ENCODE measurements at places on chromosomes 2 and 18.

- no peak for DNase-seq
Measured at GRCh38 chr2:162210385-162210784, 32.9 kb downstream of the FAP start.

DNA sequence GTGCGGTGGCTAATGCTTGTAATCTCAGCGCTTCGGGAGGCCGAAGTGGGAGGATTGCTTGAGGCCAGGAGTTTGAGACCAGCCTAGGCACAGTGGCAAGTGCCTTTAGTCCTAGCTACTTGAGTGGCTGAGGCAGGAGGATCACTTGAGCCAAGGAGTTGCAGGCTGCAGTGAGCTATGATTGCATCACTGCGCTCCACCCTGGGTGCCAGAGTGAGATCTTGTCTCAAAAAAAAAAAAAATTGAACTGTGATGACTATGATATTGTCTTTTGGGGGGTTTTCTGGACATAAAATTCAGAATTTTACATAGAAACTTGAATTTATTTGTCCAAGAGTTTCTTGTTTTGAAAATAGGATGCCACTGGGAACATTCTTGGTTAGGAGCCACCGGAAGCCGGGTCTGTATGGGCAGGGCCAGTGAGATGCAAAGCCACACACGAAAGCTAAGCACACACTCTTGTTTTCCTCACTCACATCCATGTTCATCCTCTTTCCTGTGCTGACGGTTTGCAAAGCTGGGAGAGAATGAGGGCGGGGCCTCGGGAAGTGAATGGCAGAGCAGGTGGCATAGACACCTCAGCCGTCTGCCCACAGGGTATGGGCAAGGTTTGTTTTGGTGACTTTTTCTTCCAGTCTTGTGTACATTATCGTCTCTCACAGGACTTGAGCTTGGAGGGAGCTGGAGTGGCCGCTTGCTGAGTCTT lies 12.6 kb downstream of the AGAP1 start:
- no peak for DNase-seq

DNA sequence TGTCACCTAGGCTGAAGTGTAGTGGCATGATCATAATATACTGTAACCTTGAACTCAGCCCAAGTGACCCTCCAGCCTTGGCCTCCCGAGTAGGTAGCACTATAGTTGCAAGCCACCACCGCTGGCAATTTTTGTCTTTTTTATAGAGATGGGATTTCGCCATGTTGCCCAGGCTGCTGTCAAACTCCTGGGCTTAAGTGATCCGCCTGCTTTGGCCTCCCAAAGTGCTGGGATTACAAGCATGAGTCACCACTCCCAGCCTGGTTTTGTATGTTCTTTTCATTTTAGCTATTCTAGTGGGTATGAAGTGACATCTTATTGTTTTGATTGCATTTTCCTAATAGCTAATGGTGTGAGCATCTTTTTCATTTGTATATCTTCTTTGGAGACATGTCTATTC lies 11.3 kb upstream of the EXOC6B start:
- no peak for DNase-seq

GRCh38 chr18:76771192-76771799 lies 51.1 kb upstream of the ZNF236 start:
- no peak for DNase-seq

GRCh38 chr18:74617486-74617885 lies 19.8 kb downstream of the ZNF407 start:
- no peak for DNase-seq

GRCh38 chr2:226733189-226733858 lies 66.3 kb downstream of the IRS1 start:
- no peak for DNase-seq

DNA sequence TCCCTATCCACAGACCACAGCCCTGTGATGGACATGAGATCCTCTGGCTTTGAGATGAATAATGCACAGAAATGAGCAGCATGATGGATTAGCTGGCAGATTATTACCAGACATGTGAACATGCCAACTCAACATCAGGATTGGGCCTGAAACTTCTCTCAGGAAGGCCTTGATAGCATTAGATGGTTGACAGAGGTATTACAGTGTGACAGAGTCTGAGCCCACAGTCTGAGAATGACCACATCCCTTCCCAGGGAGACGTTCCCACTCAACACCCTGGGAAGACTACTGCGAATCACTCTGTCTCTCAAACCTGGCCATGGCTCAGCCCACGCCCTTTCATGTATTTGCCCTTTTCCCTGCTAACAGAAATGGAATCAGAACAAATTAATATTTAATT lies 66.9 kb downstream of the BCL11A start:
- DNase-seq, result no peak

GRCh38 chr2:118565786-118566540 lies 281.5 kb downstream of the EN1 start:
- no peak for DNase-seq

DNA sequence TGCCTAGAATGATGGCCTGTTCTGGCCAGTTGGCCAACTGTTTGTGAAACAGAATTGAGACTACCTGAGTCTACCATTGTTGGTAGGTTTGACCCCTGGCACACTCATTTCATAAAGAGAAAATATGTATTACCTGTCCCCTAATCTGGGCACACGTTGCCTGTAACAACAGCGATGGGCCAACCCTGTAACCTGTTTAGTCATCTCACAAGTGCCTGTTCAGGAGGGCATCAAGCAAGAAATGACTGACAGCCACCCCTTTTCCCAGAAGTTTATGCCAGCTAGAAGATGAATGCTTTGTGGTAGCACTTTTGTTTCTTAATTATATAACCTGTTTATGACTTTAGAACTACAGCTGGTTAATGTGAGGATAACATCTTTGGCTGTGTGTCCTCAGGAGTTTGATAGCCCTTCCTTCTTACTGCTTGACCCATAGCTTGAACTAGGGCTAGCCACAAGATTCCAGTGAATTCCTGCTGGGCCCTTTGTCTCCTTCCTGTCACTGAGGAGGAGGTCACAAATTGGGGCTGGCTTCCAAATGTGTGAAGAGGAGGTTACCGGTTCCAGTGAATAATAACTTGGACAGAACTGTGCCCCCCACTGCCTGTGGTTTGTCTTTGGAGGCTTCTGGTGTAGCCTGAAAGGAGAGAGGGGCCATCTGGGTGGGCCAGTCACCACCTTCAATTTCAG lies 273.9 kb upstream of the EPAS1 start:
- no peak for DNase-seq

Data from activated T-helper 1 cell treated with anti-CD3 and anti-CD28 coated beads, Interleukin-2, amount 50 U/mL, for 16 hours (primary cell).